Thyroid gland (tissue), 4 donors: ENCODE measurements at places on chromosomes 5 and 9. TPM values are rescaled to one million over a fixed set of nuclear protein-coding genes. Genes with fewer than 3 reads are reported as not detected.

DNA sequence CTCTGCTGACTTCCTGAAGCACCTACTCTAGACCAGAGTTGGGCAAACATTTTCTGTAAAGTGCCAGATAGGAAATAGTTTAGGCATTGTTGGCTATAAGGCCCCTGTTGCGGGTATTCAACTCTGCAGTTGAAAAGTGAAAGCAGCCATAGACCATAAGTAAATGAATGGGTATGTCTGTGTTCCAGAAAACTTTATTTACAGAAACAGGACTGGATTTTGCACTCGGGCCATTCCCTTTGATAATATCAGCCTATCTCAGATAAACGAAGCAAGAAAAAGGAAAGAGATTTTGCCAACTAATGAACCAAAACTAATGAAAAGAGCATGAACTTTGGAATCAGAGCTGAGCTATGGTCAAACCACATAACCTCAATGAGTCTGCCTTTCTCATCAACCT, 184.4 kb downstream of the SAXO1 start:
- H3K4me1 ChIP-seq = no peaks in the 10 kb centered on the region
- H3K27me3 ChIP-seq = no peaks in the 10 kb centered on the region

GRCh38 chr5:2886531-2886930, 135.1 kb upstream of the IRX2 start:
- no peaks in the 10 kb centered on the region for H3K36me3 ChIP-seq
- H3K4me3 ChIP-seq = no peak overlapping the region
- no peak overlapping the region for H3K27ac ChIP-seq
- DNase-seq = no peak
- H3K4me1 ChIP-seq = no peaks in the 10 kb centered on the region

GRCh38 chr5:147763791-147764525, 18.6 kb downstream of the JAKMIP2 start:
- no peaks in the 10 kb centered on the region for H3K27me3 ChIP-seq
- H3K36me3 ChIP-seq = no peaks in the 10 kb centered on the region
- DNase-seq = no peak

Gene SHOC1
- total RNA-seq = not detected
